HFFc6 (cell line): ENCODE measurements at places on chromosomes 3 and 15. TPM values are rescaled to one million over a fixed set of nuclear protein-coding genes. Genes with fewer than 3 reads are reported as not detected.

SLC15A2 gene
- 0.09 to 0.33 TPM (median 0.24 TPM) in 3 replicates for total RNA-seq

- DNase-seq: peak; percentile 74
Measured at GRCh38 chr3:179768080-179768479, 115.2 kb downstream of the USP13 start.

GRCh38 chr15:66734961-66735908 lies 33.2 kb downstream of the SMAD6 start:
- peak; percentile 28 for DNase-seq

DNA sequence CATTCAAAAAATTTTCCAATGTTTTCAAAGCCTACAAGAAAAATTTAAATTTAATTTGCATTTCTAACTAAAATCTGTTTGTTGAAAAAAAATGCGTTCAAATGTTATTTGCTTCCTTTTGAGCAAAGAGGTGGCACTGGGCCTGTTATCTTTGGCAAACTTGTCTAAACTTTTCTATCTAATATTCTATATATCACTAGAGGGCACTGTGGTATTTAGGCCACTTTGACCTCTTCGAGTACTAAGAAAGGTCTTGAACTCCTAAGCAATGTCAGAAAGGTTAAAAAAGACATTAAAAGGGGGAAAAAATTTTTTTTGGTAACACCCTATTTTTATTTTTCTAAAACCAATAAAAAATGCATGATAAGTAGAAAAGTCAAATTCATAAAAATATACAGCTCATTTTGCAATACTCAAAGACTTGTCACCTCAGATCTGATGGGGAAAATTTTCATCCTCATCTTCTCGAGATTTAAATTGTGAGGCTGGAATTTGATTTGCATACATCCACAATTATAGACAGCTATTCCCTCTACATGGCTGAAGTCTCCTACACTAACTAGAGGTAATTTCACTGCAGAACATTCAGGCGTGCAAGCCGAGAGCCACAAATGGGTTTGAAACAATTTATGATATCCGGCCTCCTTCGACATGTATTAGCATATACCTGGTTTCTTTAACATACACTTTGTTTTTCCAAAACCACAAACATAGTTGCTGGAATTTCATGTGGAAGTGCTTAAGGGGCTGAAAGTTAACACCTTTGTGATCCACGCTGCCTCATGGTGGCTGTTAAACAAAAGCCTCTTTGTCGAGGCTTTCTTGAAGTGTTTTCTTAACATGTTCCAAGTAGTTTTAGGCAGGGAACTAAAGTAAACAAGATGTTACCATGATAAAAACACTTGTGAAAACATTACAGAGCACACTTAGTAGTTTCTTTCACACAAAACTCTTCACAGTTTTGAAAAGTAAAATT lies 576.4 kb downstream of the FOXP1 start:
- DNase-seq: no peak

DNA sequence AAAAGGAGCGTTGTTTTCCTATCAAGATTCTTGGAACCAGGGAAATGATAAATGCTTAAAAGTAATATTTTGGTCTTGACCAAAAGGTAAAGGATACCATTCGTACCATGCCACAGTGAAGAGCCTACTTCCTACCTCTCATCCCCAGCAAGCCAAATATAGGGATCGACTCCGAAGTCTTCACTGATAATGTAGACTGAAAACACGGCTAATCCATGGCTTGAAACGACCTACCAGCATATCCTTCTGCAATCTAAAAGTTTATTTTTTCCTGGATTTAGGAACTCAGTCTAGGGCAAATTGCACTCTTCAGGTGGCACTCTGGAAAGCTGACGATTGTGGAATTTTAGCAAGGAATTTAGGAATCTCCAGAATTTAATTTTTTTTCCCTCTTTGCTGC lies 1.9 kb upstream of the SEMA6D start:
- DNase-seq: no peak

- peak; percentile 10 for DNase-seq
Measured at GRCh38 chr3:169661361-169662131, 2.0 kb downstream of the MECOM start.

DNA sequence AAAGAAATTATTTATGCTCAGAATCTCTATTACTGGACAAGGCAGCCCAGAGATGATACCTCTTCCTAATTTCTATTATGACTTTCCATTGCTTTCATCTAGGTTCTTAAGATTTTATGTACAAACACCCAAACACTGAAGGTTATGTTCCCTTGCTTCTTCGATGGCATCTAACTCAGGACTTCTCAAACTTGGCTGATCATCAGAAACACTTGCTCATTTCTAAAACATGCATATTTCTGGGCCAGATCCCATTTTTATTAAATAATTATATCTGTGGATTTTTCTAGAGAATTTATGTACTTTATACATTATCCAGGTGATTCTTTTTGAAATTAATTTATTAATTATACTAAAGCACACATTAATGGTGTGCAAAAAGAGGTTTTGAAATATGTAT lies 482.4 kb upstream of the NR2F2 start:
- DNase-seq: no peak

GRCh38 chr3:138448631-138449030 lies 14.2 kb downstream of the ESYT3 start:
- no peak for DNase-seq

SH2D7 gene
- total RNA-seq: not detected in 3 replicates

RBP2 gene
- total RNA-seq: not detected in 3 replicates

DNA sequence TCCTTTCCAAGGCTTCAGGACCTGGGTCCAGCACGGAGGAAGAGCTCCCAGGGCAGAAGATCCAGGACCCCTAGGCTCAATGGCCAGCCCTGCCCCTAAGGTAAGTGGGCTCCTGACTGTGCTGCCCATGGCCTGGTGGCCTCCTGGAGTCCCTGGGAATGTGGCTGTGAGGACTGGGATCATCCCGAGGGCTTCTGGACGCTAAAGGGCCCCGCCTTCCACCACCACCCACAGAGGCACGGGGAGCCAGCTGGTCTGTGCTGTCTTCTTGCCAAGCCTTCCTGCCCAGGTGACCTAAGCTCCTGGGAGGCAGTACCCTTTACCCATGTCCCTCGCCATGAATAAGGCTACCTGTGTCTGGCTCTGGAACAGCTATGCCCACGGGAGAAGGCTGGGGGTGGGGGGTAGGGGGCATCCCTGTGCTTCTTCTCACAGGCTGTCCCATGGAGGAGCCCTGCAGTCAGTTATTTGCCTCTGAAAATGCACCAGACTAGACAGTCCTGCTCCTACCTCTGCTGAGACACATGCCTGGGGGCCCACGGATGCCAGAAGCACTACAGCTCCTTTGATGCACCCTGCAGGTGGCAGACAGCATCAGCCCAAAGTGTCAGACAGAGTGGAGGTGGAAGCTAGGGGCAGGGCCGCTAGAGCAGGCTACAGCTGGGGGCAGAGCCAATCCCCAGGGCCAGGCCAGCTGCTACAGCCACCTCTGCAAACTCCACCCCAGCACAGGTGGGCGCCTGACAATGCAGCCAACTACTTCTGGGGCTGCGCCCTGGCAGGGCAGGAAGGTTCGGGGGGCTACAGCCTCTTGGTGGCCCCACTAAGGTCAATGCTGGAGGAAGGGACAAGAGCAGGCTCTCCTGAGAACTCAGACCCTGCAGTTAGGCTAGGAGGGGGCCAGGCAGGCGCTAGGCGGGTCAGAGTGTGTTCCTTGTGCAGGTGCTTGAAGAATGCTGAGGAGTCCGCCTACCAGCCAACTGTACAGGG lies 90.9 kb downstream of the SEC22A start:
- no peak for DNase-seq

CELSR3 gene
- 2.1 and 3.2 TPM in 2 replicates for total RNA-seq

DNA sequence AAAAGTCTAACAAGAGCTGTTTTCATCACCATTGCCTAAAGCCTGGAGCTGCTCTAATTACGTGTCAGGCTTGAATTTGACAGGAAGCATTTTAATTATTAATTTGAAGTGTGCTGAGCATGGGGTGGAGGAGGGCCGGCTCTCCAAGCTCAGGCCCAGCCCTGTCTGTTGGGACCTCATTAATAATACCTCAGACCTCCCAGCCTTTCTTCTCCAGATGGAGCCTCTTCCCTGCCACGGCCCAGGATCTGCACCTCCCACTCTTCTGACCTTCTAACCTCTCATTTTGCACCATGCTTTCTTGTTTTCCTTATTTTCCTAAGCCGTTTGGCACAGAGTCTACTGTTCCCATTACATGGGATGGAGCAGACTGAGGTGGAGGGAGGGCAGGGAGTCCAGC lies 30.0 kb downstream of the INSYN1 start:
- DNase-seq: no peak

DNA sequence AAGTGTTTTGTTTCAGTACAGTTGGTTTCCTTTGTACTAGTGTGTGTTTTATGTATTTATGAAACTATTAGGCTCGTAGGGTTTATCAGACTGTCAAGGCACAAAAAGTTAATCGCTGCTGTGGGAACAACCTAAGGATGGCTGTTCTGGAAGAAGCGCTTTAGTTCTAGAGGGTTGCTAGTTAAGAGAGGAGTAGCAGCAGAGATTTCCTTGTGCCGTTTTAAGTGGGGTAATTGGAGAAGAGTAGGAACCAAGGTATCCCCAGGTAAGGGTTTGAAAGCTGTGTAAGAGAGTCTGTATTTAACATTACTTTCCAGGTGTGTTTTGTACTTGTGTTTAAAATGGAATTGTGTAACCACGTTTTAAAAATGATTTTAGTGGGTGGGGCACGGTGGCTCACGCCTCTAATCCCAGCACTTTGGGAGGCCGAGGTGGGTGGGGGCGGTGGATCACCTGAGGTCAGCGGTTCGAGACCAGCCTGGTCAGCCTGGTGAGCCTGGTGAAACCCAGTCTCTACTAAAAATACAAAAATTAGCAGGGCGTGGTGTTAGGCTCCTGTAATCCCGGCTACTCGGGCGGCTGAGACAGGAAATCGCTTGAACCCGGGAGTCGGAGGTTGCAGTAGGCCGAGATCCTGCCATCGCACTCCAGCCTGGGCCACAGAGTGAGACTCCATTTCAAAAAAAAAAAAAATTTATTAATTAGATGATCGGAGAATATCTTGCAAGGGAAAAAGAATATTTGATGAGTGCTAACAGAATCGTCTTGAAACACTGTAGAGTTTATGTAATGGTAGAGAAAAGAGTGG lies 2.6 kb downstream of the MORF4L1 start:
- DNase-seq: no peak

- no peak for DNase-seq
Measured at GRCh38 chr3:39191111-39191510, 1.3 kb downstream of the XIRP1 start.

GRCh38 chr15:60116456-60117089 lies 112.5 kb downstream of the FOXB1 start:
- DNase-seq: no peak

ADAMTS17 gene
- not detected in 3 replicates for total RNA-seq

CCR3 gene
- not detected in 3 replicates for total RNA-seq

GRCh38 chr3:100257586-100257985 lies 3.2 kb upstream of the TBC1D23 start:
- peak; percentile 37 for DNase-seq

- no peak for DNase-seq
Measured at GRCh38 chr3:40254891-40255290, 54.6 kb upstream of the EIF1B start.
